D341Med (cell line): ENCODE measurements at places on chromosomes 3 and 15.

DNA sequence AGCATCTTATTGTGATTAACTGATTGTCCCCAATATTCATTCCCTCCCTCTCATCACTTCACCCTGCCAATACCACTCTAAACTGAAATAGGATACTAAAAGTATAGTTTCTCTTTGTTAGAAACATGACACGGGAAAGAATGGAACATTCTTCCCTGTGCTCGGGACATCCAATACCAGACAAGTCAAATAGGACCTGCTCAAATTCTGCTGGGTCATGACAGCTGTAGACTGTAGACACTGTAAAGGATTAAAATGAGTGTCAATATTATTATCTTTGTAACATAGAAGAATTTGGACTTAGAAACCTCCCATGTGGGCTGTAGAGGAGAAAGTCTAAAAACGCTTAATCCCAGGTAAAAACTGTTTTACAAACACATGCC lies 315.0 kb upstream of the NR2E3 start:
- DNase-seq, result no peak

DNA sequence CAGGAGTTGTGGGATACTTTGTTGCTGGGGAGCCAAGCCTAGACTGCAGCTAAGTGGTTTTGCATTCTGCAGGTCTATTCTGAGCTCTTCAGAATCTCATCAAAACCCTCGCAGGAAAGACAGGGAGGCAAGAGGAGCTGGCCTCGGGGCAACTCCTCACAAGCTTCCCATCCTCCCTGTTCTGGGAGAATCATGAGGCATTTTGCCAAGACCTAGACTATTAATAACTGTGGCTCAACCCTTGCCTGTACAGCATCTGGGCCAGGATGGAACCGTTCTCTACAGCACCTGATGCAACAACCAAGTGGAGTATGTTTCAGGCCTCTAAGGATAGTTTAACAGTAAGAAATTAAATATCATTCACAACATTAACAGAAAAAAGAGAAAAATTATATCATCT lies 20.2 kb upstream of the SLC6A20 start:
- no peak for DNase-seq

DNA sequence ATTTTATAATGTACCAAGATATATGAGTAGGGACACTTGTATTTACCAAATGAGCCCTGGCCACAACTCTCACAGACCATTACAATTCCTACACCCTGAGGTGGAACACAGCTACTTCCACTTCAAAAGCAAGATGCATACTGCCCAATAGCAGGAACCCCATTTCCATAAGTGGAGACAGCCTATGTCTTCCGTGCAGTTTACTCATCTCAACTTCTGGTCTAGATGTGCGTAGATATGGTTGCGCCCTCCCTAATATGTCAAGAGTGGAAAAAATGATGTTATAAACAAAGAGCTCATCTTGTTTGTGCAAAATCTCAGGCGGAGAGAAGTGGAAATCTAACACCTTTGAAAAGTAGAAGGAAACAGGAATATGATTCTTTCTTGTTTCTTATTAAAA lies 44.6 kb downstream of the RAB27A start:
- DNase-seq, result no peak

GRCh38 chr15:48798319-48798718 lies 12.6 kb downstream of the CEP152 start:
- DNase-seq, result peak; percentile 70

- no peak for DNase-seq
Measured at GRCh38 chr3:183265157-183265642, 12.1 kb downstream of the B3GNT5 start.

- DNase-seq, result no peak
Measured at GRCh38 chr3:101038880-101039279, 45.7 kb upstream of the ABI3BP start.

DNA sequence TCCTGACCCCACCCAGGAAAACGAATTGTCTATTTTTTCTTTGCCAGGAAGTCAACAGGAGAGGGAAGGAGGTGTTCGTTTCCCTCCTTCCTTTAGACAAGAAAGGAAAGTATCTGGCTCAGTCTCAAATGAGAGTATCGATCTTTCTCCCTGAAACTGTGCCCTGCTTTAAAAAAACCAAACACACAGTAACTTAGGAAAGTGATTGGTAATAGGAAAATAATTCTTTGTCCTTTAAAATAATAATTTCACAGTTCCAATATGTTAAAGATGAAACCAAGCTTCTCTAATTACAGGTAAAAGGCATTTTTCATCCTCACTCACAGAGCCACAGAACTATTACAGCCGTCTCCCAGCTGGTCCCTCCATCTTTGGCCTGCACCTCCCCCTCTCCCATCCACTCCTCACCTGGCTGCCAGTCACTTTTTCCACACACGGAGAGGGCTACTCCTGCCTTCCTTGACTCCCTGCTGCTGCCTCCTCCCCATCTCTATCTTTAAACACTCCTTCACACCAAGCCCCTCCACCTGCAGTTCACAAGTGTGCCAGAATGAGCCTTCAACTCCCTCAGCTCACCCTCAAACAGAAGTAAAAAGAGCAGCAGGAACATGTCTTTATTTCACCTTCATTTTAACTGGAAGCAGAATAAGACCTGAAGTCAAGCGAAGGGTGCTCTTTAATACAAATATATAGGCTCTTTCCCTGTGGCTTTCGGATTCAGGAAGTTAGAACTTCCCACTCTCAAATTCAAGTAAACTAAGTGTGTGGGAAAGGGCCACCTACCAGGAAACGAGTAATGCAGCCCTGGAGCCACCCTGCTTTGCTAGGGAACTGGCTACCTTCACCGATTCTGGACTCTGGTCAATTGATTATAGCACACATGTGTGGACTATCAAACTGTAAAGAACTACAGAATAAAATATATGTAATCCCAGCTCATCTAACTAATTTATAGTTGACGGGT lies 116.4 kb downstream of the SENP2 start:
- DNase-seq, result no peak

DNA sequence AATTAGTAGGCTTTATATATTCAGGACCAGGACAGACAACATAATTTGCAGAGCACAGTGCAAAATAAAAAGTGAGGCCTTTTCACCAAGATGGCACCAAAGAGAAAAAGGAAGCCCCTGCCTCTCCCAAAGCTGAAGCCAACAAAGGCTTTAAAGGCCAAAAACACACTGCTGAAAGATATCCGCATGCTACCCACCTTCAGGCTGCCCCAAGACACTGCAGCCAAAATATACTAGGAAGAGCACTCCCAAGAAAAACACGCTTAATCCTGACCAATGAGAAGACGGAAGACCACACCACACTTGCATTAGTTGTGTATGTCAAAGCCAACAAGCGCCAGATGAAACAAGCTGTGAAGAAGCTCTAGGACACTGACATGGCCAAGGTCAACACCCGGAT lies 38.0 kb downstream of the PIK3CB start:
- no peak for DNase-seq

DNA sequence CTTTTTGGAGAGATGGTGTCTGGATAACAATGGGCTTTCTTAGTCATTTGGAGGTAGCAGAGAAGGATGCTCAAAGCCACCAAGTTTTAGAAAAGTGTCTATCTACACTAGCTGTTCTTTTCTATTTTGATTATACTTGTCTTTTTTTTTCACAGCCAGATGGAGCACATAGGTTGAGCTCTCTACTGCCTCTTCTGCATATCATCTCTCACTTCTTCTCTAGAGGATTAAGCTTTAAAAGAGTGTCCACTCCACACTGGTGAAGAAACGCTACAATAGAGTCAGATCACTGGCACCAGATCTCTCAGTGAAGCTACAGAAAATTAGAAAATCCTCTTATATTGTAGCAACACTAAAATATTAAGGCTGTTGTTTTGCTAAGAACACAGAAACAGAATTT lies 145.3 kb upstream of the MBNL1 start:
- DNase-seq, result no peak

DNA sequence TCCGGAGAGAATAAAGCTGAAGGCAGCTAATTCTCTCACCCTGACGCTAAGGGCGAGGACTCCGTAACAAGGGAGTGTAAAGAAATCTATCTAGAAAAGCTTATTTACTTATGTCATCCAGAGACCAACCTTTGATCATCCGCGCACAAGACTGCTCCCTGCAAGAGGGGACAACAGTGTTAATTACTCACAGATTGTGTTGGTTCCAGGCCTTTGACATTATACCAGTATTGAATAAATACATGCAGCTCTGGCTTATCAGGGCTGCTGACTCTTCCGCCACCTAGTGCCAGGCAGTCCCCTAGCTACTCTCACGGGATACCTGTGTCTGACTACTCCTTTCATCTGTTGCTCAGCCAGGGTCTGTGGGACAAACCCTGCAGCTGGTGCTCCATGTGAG lies 211.7 kb downstream of the DTWD1 start:
- peak; percentile 42 for DNase-seq

DNA sequence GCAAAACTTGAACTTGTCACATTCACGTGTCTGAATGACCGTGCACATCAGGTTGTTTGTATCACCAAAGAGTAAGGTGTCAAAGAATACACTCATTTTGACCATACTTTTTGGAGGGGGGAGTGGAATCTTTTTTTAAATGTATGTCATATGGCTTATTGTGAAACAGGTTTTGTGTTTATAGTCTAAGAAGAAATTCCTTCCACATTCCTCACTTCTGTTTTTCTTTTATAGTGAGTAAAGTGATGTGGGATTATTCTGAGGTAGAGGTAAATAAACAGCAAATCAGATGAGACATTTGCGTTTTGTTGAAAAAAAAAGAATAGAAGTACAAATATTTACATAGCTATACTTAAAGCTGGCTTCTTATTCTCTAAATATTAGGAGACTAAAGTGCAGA lies 33.0 kb downstream of the SRP14 start:
- no peak for DNase-seq

DNA sequence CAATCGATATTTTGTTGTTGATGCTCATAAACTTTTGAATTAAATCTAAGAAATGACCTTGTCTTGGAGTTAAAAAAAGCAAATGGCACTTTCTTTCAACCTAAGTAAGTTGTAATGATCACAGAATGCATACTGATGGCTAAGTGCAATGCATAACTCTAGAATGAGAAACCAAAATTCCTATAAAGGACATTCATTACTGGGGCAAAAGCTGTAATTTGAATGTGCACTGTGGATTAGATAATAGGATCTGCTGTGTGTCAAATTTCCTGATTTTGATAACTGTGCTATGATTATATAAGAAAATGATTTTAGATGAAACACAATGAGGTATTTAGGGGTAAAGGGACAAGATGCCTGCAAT lies 14.3 kb downstream of the SIAH2 start:
- DNase-seq, result no peak

GRCh38 chr3:10396083-10396482 lies 75.2 kb upstream of the SEC13 start:
- no peak for DNase-seq

DNA sequence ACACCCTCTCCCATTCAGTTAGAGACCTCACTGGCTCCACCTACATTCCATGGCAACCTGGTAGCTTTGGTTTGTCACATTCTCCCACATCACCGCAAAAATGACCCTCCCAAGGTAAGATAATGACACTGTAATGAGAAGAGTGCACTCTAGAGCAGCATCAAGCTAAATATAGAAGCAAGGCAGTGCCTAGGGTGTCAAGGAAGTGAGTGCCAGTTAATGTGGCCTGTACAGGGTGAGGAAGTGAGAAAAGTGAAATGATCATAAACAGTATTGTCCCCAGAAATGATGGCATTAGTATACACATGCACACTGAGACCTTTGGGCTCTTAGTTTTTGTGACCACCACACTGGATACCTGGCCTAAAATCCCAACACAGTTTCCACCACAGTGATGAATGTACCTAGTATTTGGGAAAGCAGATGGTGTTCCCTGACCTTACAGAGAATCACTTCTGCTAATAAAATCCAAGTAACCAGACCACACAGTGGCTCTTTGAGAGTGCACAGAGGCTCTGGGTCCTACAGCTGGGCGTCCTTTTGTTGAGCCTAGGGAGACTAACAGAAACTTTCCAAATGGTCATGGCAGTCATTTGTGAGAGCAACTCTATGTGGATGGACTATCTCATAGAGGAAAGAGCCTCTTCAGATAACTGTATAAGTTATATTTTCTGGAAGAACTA lies 106.6 kb downstream of the ARPP21 start:
- no peak for DNase-seq

DNA sequence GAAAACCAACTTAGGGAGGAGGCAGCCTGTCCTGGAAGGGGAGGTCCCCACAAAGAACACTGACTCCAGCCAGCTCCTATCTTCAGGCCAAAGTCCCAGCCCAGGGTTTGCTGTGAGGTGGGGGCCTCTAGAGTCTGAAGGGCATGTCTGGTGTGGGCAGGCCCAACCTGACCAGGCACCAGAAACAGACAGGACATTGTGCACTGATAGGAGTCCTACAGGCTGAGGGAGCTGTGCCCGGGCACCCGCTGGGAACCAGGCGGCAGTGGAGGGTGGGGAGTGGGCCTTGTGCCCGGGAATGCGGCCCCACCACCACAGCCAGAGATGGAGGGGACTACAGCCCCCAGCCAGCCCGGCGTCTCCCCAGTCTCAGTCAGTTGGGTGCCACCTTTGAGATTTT lies 161.4 kb downstream of the WNT7A start:
- peak; percentile 29 for DNase-seq

- DNase-seq, result no peak
Measured at GRCh38 chr3:68173012-68173634, 518.7 kb upstream of the SUCLG2 start.

GRCh38 chr15:87817553-87817952 lies 439.0 kb downstream of the NTRK3 start:
- DNase-seq, result no peak

- DNase-seq, result no peak
Measured at GRCh38 chr3:170448584-170448983, 29.9 kb downstream of the CLDN11 start.

DNA sequence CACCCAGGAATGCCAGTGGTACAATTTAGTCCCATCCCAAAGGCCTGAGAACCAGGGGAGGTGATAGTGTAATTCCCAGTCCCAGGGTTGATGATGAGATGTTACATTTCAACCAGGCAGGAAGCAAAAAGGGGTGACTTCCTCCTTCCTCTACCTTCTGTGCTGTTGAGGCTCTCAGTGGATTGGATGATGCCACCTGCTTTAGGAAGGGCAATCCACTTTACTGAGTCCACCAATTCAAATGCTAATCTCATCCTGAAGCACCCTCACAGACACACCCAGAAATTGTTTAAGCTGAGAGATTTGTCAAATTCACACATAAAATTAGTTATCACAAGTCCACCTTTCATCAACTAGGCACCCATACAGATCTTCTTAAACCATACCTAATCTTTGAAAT lies 418.5 kb upstream of the GOLIM4 start:
- DNase-seq, result no peak

GRCh38 chr3:44955917-44956316 lies 20.1 kb downstream of the ZDHHC3 start:
- DNase-seq, result no peak

- no peak for DNase-seq
Measured at GRCh38 chr3:146832857-146833458, 227.8 kb upstream of the PLSCR5 start.

- no peak for DNase-seq
Measured at GRCh38 chr3:120415756-120416155, 35.0 kb downstream of the FSTL1 start.

DNA sequence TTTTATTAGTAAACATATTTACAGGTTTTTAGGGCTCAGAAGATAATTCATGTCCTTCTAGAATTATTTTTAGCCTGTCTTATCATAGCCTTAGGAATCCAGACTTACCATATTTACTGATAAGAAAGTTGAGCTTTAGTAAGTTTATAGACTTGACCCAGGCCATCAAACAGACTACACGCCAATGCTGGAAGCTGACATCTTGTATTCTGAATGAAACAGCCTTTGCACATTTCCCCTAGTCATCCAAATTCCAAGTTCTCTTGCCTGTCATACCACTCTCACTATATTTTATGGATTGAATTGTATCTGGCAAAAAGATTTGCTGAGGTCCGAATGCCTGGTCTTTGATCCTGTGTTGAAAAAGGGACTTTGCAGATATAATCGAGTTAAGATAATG lies 58.6 kb downstream of the DRD3 start:
- no peak for DNase-seq

- DNase-seq, result peak; percentile 74
Measured at GRCh38 chr3:10926811-10927521, 65.6 kb upstream of the SLC6A1 start.
